Body of pancreas (tissue), 4 donors: ENCODE measurements at places on chromosomes 16 and 17. TPM values are rescaled to one million over a fixed set of nuclear protein-coding genes. Genes with fewer than 3 reads are reported as not detected.

Gene USP7
- 36.1 TPM for total RNA-seq

Gene FADS6
- total RNA-seq, result not detected

Gene CMC2
- total RNA-seq, result 15.5 TPM

Gene FOXN1
- total RNA-seq, result not detected

Gene COG4
- total RNA-seq, result 43.8 TPM

Gene UNC45B
- not detected for total RNA-seq

Gene CCDC40
- 2.9 TPM for total RNA-seq

DNA sequence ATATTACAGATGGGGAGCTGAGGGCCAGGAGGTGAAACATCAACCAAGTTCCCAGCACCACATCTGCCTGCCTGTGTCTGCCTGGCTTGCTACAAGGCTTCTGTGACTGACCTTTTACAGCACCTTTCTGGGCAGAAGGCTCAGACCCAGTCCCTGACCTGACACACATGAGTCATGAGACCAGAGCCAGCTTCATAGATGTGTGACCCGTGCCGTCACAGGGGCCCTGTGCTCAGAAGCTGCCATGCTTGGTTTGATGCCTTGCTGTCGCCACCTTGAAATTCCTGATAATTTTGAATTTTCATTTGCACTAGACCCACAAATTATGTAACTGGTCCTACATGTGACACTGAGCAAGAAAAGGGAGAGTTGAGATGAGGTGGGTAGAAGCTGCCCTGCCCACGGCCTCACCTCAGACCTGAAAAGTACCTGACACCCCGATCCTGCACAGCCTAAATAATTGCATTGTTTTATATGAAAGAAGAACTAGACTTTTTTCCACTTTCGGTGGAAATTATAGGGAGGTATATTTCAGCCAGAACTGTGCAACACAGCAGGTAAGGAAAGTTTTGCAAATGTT lies 13.3 kb upstream of the PECAM1 start:
- no peaks in the 10 kb centered on the region for H3K36me3 ChIP-seq
- H3K27me3 ChIP-seq, result no peaks in the 10 kb centered on the region
- H3K27ac ChIP-seq, result no peak overlapping the region
- no peak overlapping the region for H3K4me3 ChIP-seq
- no peak for DNase-seq

DNA sequence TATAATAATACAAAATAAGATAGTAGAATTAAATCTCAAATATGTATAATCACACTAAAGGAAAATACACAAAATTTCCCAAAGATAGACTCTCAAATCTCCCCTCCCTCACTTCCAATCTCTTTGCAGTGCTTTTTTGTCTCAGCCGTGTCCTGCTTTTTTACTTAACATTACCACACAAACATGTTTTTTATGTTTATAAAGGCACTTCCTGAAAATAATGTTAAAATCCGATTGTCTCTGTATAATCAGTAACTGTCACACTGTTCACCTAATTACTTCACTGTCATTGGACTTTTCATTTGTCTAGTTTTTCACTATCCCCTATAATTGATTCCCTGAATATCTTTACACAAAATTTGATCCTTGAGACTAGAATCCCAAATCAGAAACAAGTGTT lies 38.2 kb upstream of the ALDH3A2 start:
- H3K4me3 ChIP-seq, result no peak overlapping the region
- no peak overlapping the region for H3K27ac ChIP-seq
- no peaks in the 10 kb centered on the region for H3K4me1 ChIP-seq
- no peaks in the 10 kb centered on the region for H3K36me3 ChIP-seq
- DNase-seq, result no peak

DNA sequence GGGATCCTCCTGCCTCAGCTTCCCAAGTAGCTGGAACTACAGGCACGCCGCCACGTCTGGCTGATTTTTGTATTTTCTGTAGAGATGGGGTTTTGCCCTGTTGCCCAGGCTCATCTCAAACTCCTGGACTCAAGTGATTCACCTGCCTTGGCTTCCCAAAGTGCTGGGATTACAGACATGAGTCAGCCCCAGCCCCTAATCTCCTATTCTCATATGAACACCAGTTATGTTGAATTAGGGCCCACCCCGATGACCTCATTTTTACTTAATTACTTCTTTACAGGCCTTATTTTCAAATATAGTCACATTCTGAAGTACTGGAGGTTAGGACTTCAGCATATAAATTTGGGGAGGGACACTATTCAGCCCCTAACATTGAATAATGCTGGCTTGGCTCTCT lies 49.2 kb downstream of the ZNRF1 start:
- peaks cover 17% of the 10 kb centered on the region for H3K4me1 ChIP-seq
- DNase-seq, result no peak
- no peaks in the 10 kb centered on the region for H3K27me3 ChIP-seq
- H3K36me3 ChIP-seq, result no peaks in the 10 kb centered on the region
- H3K4me3 ChIP-seq, result no peak overlapping the region
- no peak overlapping the region for H3K27ac ChIP-seq

- H3K27me3 ChIP-seq, result no peaks in the 10 kb centered on the region
- H3K36me3 ChIP-seq, result no peaks in the 10 kb centered on the region
- DNase-seq, result peak; percentile 51
- H3K27ac ChIP-seq, result no peak overlapping the region
Measured at GRCh38 chr17:5610956-5611355, 26.6 kb upstream of the NLRP1 start.

GRCh38 chr16:78852081-78852635 lies 748.4 kb downstream of the MAF start:
- DNase-seq, result no peak
- H3K4me1 ChIP-seq, result no peaks in the 10 kb centered on the region
- H3K27ac ChIP-seq, result no peak overlapping the region
- no peaks in the 10 kb centered on the region for H3K27me3 ChIP-seq

- H3K4me3 ChIP-seq, result no peak overlapping the region
- H3K4me1 ChIP-seq, result peaks cover 7% of the 10 kb centered on the region
- H3K27me3 ChIP-seq, result no peaks in the 10 kb centered on the region
- no peak overlapping the region for H3K27ac ChIP-seq
- no peak for DNase-seq
- no peaks in the 10 kb centered on the region for H3K36me3 ChIP-seq
Measured at GRCh38 chr17:31458829-31459228, 67.4 kb downstream of the RAB11FIP4 start.

DNA sequence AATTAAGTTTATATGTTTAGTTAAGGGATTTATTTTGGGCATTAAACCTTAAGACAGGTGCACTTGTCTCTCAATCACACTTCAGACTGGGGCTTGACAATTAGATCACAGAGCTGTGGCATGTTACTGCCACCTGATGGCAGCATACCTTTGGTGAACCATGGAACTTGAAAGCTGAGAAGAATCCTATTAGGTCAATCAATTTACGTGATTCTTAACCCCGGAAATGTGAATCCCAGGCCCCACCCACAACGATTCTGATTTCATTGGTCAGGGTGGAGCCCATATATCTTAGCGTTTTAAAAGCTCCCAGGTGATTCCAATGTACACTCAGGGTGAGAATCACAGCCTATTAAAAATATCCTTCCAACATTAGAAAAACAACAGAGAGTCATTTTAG lies 91.0 kb downstream of the GSG1L start:
- no peak for DNase-seq
- H3K4me1 ChIP-seq, result no peaks in the 10 kb centered on the region
- H3K27ac ChIP-seq, result no peak overlapping the region
- no peak overlapping the region for H3K4me3 ChIP-seq

DNA sequence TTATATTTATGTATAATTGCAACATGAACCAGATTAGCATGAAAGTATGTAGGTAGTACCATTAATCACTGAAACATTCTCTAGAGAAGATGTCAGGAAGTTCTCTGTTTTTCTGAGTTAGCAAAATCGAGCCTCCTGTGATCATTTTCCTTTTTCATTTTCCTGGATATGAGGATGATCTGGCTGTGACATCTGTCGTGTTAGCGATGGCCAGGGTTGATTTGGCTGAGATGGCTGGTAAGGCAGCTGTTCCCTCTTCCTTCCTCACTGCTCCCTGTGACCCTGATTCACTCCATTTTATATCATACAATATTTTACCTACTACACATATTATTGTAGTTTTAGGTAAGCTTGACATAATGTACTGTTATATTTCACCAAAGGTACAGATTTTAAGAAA lies 10.3 kb downstream of the CNTNAP4 start:
- H3K27me3 ChIP-seq, result no peaks in the 10 kb centered on the region
- no peaks in the 10 kb centered on the region for H3K4me1 ChIP-seq
- H3K4me3 ChIP-seq, result no peak overlapping the region
- no peak overlapping the region for H3K27ac ChIP-seq

- H3K4me3 ChIP-seq, result no peak overlapping the region
- no peaks in the 10 kb centered on the region for H3K36me3 ChIP-seq
- no peak for DNase-seq
- no peak overlapping the region for H3K27ac ChIP-seq
- no peaks in the 10 kb centered on the region for H3K27me3 ChIP-seq
Measured at GRCh38 chr16:74439685-74440084, 18.4 kb upstream of the CLEC18B start.

GRCh38 chr16:47979616-47980182 lies 176.1 kb downstream of the ABCC12 start:
- H3K36me3 ChIP-seq, result no peaks in the 10 kb centered on the region
- H3K27me3 ChIP-seq, result no peaks in the 10 kb centered on the region
- H3K4me1 ChIP-seq, result no peaks in the 10 kb centered on the region
- H3K4me3 ChIP-seq, result no peak overlapping the region
- DNase-seq, result no peak
- H3K27ac ChIP-seq, result no peak overlapping the region

DNA sequence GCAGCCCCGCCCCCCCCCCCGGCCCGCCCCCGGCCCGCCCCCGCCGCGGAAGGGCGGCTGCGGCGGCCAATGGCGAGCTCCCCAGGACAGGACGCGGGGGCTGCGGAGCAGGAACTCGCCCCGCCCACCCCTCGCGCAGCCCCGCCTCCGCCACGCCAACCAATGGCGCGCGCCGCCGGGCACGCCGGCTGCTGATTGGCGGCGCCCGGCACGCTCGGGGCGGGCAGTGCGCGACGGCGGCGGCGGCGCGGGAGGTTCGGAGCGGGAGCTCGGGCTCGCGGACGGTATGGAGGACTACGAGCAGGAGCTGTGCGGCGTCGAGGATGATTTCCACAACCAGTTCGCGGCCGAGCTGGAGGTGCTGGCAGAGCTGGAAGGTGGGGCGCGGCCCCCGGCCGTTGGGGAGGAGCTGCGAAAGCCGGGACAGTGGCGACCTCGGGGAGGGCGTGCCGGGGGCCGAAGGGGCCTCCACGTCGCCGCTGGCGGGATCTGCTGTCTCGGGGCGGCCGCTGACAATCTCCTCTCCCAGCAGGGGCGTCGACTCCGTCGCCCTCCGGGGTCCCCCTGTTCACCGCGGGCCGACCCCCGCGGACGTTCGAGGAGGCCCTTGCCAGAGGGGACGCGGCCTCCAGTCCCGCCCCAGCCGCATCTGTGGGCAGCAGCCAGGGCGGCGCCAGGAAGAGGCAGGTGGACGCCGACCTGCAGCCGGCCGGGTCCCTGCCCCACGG lies at the start of gene CHTF18:
Gene CHTF18 (plus strand): TSS at position 222 of the 728 bp plus-strand sequence. CDS start 65 bp downstream, at position 287.
- no peaks in the 10 kb centered on the region for H3K36me3 ChIP-seq
- H3K4me3 ChIP-seq, result peak within 1 kb of the TSS; percentile 92
- peak within 1 kb of the TSS; percentile 76 for H3K27ac ChIP-seq
- peaks cover 27% of the 10 kb centered on the region for H3K4me1 ChIP-seq
- DNase-seq, result peak; percentile 94

- no peaks in the 10 kb centered on the region for H3K27me3 ChIP-seq
- DNase-seq, result no peak
- H3K4me3 ChIP-seq, result no peak overlapping the region
- H3K27ac ChIP-seq, result no peak overlapping the region
Measured at GRCh38 chr17:79586131-79586530, 24.7 kb downstream of the RBFOX3 start.

DNA sequence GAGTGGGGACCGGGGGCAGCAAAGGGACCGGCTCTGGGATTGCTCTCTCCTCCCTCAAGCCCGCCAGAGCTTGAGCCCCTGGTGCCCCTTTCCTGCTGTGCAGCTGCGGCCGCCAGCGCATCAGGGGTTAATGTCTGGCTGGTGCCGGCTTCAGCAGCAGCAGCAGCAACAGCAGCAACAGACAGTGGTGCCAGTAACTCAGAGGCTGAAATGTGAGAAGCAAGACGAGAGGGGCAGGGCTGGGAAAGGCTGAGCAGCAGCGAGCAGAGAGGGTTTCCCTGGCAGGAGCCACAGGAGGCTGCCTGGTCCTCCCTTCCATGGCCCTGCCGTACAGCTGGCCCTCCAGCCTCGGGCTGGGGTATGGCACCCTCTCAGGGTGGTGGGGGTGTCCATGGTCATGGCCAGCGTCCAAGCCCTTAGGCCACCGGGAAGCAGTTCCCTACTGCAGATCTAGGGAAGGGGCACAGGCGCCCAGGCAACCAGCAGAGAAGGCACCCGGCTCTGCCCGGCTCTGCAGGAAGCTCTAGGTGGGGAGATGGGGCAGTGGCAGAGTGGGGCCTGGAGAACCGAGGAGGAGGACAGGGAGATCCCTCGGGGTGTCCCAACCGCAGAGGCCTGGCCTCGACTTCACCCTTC lies 21.1 kb upstream of the TFAP4 start:
- H3K27ac ChIP-seq, result no peak overlapping the region
- H3K27me3 ChIP-seq, result no peaks in the 10 kb centered on the region
- no peaks in the 10 kb centered on the region for H3K36me3 ChIP-seq
- H3K4me1 ChIP-seq, result peaks cover 10% of the 10 kb centered on the region
- peak; percentile 52 for DNase-seq

DNA sequence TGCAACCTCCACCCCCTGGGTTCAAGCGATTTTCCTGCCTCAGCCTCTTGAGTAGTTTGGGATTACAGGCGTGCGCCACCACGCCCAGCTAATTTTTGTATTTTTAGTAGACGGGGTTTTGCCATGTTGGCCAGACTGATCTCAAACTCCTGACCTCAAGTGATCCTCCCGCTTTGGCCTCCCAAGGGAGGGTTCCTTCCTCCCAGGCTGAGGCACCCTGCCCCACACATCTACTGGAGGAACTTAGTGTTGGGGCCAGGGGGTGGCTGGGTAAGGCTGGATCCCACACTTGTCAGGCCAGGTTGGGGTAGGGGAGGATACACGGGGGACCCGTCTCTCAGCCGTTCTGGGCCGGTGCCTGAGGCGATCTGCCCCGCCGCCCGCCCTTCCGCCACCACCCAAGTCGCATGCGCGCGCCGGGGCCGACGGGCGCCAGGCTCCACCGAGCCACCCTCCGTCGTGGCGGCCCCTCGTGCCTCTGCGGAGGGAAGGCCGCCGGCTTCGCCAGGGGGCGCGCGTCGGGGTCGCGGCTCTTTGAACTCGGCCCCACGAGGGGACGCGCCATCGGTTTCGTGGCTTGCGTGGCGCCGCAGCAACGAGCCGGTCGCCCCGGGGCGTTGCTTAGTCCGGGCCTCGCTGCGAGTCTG lies 15.9 kb downstream of the GRB7 start:
- H3K36me3 ChIP-seq, result no peaks in the 10 kb centered on the region
- no peaks in the 10 kb centered on the region for H3K27me3 ChIP-seq
- H3K4me1 ChIP-seq, result peaks cover 48% of the 10 kb centered on the region
- peak overlapping the region; percentile 55 for H3K4me3 ChIP-seq
